Stimulated activated CD8-positive, alpha-beta memory T cell treated with anti-CD3 and anti-CD28 coated beads, Interleukin-7, amount 100 ng/mL, for 1 hour (primary cell): ENCODE measurements at places on chromosomes 4 and X.

DNA sequence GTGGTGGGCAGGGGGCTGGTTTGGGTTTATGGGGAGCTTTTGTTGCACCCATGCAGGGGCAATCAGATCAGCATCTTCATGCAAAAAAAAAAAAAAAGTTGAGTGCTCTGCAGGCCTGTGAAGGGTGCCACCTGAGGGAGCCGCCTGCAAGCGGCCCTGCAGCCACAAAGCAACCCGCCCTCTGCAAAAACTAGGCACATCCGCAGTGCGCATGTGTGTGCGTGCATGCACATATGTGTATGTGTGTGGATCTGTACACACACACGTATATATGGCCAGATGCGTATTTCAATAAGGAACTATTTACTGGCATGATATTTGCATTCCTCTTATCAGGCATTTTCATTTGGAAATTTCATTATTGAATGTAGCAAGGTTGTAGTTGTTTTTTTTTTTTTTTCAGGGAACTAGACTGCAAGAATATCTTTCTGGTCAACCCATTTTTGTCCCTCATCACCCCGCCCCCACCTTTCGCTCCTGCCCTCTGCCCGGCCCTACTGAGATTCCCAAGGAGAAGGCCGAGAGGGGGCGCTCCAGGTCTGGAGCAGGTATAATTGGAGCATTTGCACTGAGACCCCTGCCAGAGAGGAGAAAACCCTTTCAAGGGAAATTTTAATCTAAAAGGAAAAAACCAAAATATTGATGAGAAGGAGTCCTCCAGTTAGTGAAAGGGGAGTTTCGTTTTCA is 18.1 kb downstream of the CCNQ start:
- no peak for DNase-seq

DNA sequence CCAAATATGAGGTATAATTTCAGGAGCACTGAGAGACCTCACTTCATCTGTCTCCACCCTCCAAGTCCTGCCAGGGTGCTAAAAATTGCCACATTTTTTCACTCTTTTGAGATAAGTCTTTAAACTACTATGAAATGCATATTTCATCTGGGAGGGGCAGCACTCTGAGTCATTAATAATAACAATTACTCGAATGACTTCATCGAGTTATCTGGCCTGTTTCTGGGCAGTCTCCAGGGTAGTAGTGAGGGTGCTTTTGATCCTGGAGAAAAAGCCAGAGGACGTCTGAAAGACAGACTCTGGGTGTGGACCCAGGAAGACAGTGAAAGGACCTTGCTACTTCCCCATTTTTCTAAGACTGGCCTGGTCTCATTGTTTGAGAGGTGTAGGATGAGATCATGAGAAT is 42.3 kb upstream of the SRD5A3 start:
- DNase-seq, result no peak

GRCh38 chrX:103100484-103100883 is 7.5 kb upstream of the NXF3 start:
- DNase-seq, result no peak

- no peak for DNase-seq
Measured at GRCh38 chrX:9940421-9940820, 26.7 kb upstream of the CLDN34 start.

DNA sequence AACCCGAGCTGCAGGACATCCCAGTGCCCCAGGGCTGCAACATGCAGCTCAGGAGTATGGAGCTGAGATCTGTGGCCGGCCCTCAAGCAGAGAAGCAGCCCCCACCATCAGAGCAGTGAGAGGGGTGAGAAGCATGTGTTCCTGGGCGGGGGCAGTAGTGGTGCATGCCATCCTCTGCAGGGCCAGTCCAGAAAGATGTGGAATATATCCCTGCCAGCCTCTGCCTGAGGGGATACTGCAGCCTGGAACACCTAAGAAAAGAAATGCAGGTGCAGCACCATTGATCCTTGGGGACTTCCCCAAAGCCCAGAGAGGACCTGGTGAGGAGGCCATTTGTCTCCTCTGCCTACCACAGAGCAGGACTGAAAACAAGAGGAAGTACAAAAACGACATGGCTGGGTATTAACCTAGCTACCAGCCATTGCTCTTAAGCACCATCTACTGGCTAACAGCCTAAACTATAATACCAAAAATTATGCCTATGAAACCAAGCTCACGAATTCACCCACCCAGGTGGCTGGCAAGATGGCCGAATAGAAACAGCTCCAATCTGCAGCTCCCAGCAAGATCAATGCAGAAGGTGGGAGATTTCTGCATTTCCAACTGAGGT is 158.8 kb downstream of the ADGRA3 start:
- no peak for DNase-seq

- no peak for DNase-seq
Measured at GRCh38 chrX:136262812-136263315, 11.7 kb upstream of the MAP7D3 start.

- no peak for DNase-seq
Measured at GRCh38 chr4:158159718-158160094, 13.1 kb downstream of the GASK1B start.

GRCh38 chrX:78375894-78376293 is 48.5 kb upstream of the CYSLTR1 start:
- DNase-seq, result no peak

DNA sequence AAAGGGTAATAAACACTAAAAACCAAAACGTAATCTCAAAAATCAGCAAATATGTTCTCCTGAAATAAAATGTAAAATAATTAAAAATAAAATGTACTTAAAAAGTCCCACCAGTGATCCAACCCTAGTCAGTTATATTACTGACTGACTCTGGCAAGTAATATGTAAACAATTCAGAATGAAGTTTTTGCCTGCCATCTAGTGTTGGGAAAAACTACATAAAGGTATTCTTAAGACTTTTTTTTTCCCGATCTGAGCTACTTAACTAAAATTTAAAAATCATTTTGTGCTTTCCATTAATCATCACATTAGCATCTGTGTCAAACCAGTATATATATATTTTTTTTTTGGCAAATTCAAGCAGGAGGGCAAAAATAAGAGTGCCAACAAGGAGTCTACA is 24.0 kb downstream of the RCHY1 start:
- no peak for DNase-seq
